ENCODE measurements at places on chromosomes 4 and X. TPM values are rescaled to one million over a fixed set of nuclear protein-coding genes. Genes with fewer than 3 reads are reported as not detected.

Gene HS3ST1
- 4.2 TPM for total RNA-seq

- no peaks in the 10 kb centered on the region for H3K36me3 ChIP-seq
- H3K4me1 ChIP-seq: peaks cover 45% of the 10 kb centered on the region
- H3K4me3 ChIP-seq: no peak overlapping the region
- H3K27me3 ChIP-seq: no peaks in the 10 kb centered on the region
- peak; percentile 84 for DNase-seq
These were observed 14.1 kb downstream of the CXCL1 start for GRCh38 chr4:73883306-73883705.

Gene CTAG2
- not detected for total RNA-seq

GRCh38 chrX:133448512-133449076, 33.3 kb upstream of the GPC4 start:
- no peaks in the 10 kb centered on the region for H3K27me3 ChIP-seq
- no peak overlapping the region for H3K27ac ChIP-seq

DNA sequence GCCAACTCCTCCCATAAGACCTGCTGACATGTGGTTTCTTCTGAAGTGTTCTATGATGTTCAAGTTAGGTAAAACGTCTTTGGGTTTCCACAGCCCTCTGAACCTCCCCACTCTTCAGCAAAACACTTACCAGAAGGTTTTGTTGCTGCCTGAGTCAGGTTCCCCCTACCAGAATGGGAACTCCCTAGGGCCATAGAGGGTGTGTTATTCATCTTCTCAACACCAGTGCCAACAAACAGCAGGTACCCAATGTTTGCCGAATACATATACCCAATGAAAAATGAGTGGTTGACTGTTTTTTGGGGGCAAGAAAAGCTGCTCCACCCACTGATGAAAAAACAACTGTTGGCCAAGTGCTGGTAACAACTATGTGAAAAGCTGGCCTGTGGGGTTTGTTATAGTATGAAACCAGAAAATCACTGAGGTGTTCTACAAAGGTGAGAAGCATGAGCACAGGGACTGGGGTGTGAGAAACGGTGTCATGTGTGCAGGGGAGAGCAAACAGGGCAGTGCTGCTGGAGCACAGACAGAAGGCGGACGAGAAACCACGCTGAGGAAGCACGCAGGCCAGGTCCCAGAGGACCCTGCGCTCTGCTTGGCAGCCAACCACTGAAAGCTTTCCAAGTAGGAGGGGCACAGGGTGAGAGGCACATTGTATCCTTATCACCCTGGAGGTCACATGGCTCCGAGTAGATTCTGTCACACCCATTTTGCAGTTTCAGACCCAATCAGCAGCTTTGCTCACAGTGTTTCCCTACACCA, 28.8 kb downstream of the ATP8A1 start:
- no peaks in the 10 kb centered on the region for H3K27me3 ChIP-seq
- DNase-seq: no peak
